ENCODE measurements at places on chromosomes 5 and 9. TPM values are rescaled to one million over a fixed set of nuclear protein-coding genes. Genes with fewer than 3 reads are reported as not detected.

SMIM33 gene
- total RNA-seq, result 0.32 TPM

GRCh38 chr9:103991698-103992097 lies 102.4 kb upstream of the SMC2 start:
- no peak overlapping the region for H3K4me3 ChIP-seq
- H3K27ac ChIP-seq, result no peak overlapping the region
- H3K36me3 ChIP-seq, result no peaks in the 10 kb centered on the region
- DNase-seq, result no peak

ZNF484 gene
- 9.5 TPM for total RNA-seq

SLC2A6 gene
- total RNA-seq, result 17.0 TPM

GRCh38 chr9:99919930-99920329 lies 13.5 kb downstream of the STX17 start:
- H3K4me3 ChIP-seq, result no peak overlapping the region
- peaks cover 34% of the 10 kb centered on the region for H3K4me1 ChIP-seq
- no peak for DNase-seq
- H3K27me3 ChIP-seq, result no peaks in the 10 kb centered on the region

- no peak overlapping the region for H3K4me3 ChIP-seq
- H3K27ac ChIP-seq, result no peak overlapping the region
- no peak for DNase-seq
- H3K27me3 ChIP-seq, result no peaks in the 10 kb centered on the region
- peaks cover 5% of the 10 kb centered on the region for H3K4me1 ChIP-seq
These were observed 19.0 kb upstream of the LPCAT1 start for GRCh38 chr5:1542781-1543180.

GRCh38 chr5:52837068-52837467 lies 49.4 kb downstream of the ITGA1 start:
- H3K36me3 ChIP-seq, result no peaks in the 10 kb centered on the region
- no peaks in the 10 kb centered on the region for H3K27me3 ChIP-seq
- DNase-seq, result no peak
- no peaks in the 10 kb centered on the region for H3K4me1 ChIP-seq
- no peak overlapping the region for H3K4me3 ChIP-seq
- H3K27ac ChIP-seq, result no peak overlapping the region

PCDHGA9 gene
- total RNA-seq, result 0.08 TPM

DNA sequence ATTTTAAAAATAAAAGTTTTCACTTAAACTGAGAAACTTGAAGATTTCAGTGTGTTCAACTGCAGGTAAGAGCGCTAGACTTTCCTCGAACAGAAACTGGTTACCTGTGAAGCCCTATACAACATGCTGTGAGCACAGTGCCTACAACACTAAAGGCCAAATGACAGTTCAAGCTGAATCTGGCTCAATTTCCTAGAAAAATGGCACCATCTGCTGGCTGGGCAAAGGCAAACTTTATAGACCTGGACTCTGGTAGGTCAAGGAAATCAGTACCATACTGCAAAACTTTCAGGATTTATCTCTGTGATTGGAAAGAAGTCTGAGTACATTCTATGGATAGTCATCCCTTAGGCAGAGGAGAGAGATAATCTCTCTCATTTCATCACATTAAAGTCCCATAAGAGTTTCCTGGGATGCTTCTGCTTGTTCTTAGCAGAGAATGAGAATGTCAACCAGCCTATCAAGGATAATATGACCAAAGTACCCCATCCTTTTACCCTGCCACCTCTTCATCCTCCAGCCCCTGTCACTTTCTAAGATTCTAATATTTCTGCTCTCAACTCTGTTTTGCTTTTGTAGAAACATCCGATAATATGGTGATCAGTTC lies 31.8 kb upstream of the FOXB2 start:
- no peak overlapping the region for H3K4me3 ChIP-seq
- H3K4me1 ChIP-seq, result no peaks in the 10 kb centered on the region
- H3K27me3 ChIP-seq, result peaks cover 6% of the 10 kb centered on the region
- H3K36me3 ChIP-seq, result no peaks in the 10 kb centered on the region

ANKRD18A gene
- total RNA-seq, result 0.11 TPM

- H3K36me3 ChIP-seq, result peaks cover 11% of the 10 kb centered on the region
- H3K4me1 ChIP-seq, result peaks cover 13% of the 10 kb centered on the region
- H3K4me3 ChIP-seq, result no peak overlapping the region
- DNase-seq, result no peak
- no peaks in the 10 kb centered on the region for H3K27me3 ChIP-seq
These were observed 140.9 kb downstream of the SAXO1 start for GRCh38 chr9:18891946-18892670.

TNC gene
- total RNA-seq, result not detected

DNA sequence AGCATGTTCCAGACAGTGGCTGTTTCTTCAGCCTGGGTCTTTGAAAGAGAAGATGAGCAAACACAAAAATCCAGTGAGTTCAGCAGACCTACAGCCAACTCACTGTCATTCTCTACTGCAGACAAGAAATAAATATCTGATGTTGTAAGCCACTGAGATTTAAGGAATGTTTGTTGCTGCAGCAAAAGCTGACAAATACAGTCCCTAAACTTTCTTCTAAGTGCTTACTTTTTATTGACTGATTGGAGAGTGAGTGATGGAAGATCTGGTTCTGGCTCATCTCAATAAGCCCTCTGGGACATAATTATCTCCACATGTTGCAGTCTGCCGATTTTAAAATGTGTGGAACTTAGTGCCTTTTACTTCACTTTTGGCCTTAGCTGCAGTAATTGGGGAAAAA lies 69.9 kb upstream of the LMNB1 start:
- no peaks in the 10 kb centered on the region for H3K4me1 ChIP-seq
- no peak overlapping the region for H3K4me3 ChIP-seq
- no peaks in the 10 kb centered on the region for H3K36me3 ChIP-seq
- no peak overlapping the region for H3K27ac ChIP-seq
- no peak for DNase-seq

GRCh38 chr9:130042406-130042884 lies 544 bp downstream of the FNBP1 start:
- no peak for DNase-seq
- peak overlapping the region; percentile 98 for H3K27ac ChIP-seq
- H3K36me3 ChIP-seq, result peaks cover 22% of the 10 kb centered on the region
- peak overlapping the region; percentile 99 for H3K4me3 ChIP-seq

CDKN2B-AS1 gene
- 6.9 TPM for total RNA-seq

TLE1 gene
- total RNA-seq, result 0.68 TPM

GRCh38 chr5:149264439-149265067 lies 7.1 kb upstream of the AFAP1L1 start:
- no peak overlapping the region for H3K27ac ChIP-seq
- no peak overlapping the region for H3K4me3 ChIP-seq
- H3K36me3 ChIP-seq, result no peaks in the 10 kb centered on the region
- H3K4me1 ChIP-seq, result no peaks in the 10 kb centered on the region
- H3K27me3 ChIP-seq, result peaks cover 21% of the 10 kb centered on the region

GRCh38 chr5:90606539-90606938 lies 47.9 kb downstream of the ADGRV1 start:
- no peaks in the 10 kb centered on the region for H3K4me1 ChIP-seq
- H3K27me3 ChIP-seq, result no peaks in the 10 kb centered on the region
- H3K4me3 ChIP-seq, result no peak overlapping the region
- no peaks in the 10 kb centered on the region for H3K36me3 ChIP-seq

DNA sequence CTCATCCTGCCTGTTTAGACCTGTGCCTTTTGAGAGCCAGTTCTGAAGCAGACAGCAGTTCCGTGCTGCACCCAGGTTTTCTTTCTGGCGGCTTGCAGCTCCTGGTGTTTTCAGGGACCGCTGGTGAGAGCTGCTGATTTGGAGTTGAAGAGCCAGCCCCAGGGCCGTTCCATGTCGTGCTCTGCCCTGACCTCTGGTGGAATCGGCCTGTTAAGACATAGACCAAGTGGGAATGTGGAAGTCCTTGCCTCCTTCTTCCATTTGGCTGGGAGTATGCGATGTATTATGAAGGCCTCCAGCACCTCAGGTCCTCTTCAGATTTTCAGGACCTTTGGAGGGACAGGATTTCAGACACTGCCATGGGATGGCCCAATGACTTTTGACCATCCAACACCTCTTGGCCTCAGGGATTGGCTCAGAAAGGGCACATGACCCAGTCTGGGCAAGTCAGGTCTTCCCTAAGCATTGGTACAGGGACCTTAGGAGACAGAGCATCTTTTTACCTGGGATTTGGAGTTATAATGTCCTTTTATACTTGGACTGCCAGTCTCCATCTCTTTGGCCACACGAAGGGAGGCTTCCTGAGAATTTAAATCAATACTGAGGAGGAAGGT lies 136.1 kb upstream of the CLINT1 start:
- H3K36me3 ChIP-seq, result no peaks in the 10 kb centered on the region
- H3K4me1 ChIP-seq, result peaks cover 18% of the 10 kb centered on the region
- no peak overlapping the region for H3K27ac ChIP-seq
- H3K4me3 ChIP-seq, result no peak overlapping the region

DNA sequence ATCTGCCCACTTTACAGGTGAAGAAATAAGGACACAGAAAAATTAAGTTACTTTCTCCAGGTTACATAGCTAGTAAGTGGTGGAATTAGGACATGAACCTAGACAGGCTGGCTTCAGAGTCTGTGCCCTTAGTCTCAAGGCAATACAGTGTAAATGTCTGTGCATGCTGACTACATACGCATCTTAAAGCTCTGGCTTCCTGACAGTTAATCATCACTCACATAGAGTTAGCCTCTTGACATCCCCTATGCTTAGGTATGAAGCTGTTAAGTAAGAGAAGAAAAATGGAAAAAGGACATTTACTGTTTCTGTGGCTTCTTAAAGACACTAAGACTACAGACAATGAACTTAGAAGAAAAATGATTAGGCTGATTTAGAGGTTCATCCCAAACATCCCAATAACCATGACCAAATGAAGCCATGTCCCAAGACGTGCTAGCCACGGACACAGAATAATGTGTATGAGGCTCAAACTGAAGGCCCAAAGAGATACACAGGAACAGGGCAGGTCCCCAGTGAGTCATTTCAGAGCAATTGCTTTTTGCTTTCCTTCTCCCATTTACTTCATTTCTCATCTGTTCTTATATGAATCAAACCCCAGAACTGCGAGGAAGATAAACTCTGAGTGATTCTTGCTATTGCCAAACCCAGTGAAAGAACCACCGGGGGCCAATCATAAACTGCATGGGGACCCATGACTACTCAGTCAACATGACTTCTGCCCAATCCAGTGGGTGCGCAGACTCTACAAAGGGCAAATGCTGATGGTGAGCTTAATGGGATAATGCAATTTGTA lies 100.0 kb upstream of the IFNK start:
- no peak for DNase-seq
- peaks cover 3% of the 10 kb centered on the region for H3K27me3 ChIP-seq
- no peaks in the 10 kb centered on the region for H3K36me3 ChIP-seq
- H3K4me3 ChIP-seq, result no peak overlapping the region

C5orf52 gene
- not detected for total RNA-seq

- DNase-seq, result no peak
- H3K27me3 ChIP-seq, result peaks cover 19% of the 10 kb centered on the region
- no peak overlapping the region for H3K4me3 ChIP-seq
- H3K4me1 ChIP-seq, result no peaks in the 10 kb centered on the region
These were observed 167.9 kb downstream of the ARHGEF28 start for GRCh38 chr5:73793911-73794310.

- no peak overlapping the region for H3K4me3 ChIP-seq
- H3K27ac ChIP-seq, result no peak overlapping the region
- no peaks in the 10 kb centered on the region for H3K27me3 ChIP-seq
- no peaks in the 10 kb centered on the region for H3K4me1 ChIP-seq
- no peak for DNase-seq
These were observed 26.9 kb downstream of the ADAMTS2 start for GRCh38 chr5:179318221-179318955.

PCDHB16 gene
- not detected for total RNA-seq

- H3K27me3 ChIP-seq, result peaks cover 22% of the 10 kb centered on the region
- no peak overlapping the region for H3K4me3 ChIP-seq
- H3K27ac ChIP-seq, result no peak overlapping the region
- no peak for DNase-seq
- no peaks in the 10 kb centered on the region for H3K36me3 ChIP-seq
These were observed 7.7 kb downstream of the CXXC5 start for GRCh38 chr5:139655727-139656271.

MGAT1 gene
- total RNA-seq, result 154 TPM

GRCh38 chr5:77140350-77140749 lies 53.3 kb upstream of the ZBED3 start:
- H3K27me3 ChIP-seq, result peaks cover 7% of the 10 kb centered on the region
- no peak overlapping the region for H3K27ac ChIP-seq
- DNase-seq, result no peak
- H3K36me3 ChIP-seq, result no peaks in the 10 kb centered on the region
- H3K4me3 ChIP-seq, result no peak overlapping the region

MOB3B gene
- total RNA-seq, result 2.5 TPM

Data from activated CD8-positive, alpha-beta T cell treated with anti-CD3 and anti-CD28 coated beads, Interleukin-2, amount 10 ng/mL, durations not matched to agents 7 days and 5 days (primary cell).